ENCODE measurements at places on chromosomes 13 and 19. TPM values are rescaled to one million over a fixed set of nuclear protein-coding genes. Genes with fewer than 3 reads are reported as not detected.

Gene PBX4
- total RNA-seq, result 26.3 TPM

Gene CCDC70
- not detected for total RNA-seq

Gene TMEM272
- total RNA-seq, result not detected

GRCh38 chr13:109904218-109904617, 117.8 kb upstream of the IRS2 start:
- H3K27me3 ChIP-seq, result peaks cover 18% of the 10 kb centered on the region
- no peaks in the 10 kb centered on the region for H3K4me1 ChIP-seq
- DNase-seq, result no peak
- no peaks in the 10 kb centered on the region for H3K36me3 ChIP-seq

GRCh38 chr13:54852831-54853230, 1824.2 kb downstream of the OLFM4 start:
- no peaks in the 10 kb centered on the region for H3K27me3 ChIP-seq
- DNase-seq, result no peak
- no peaks in the 10 kb centered on the region for H3K4me1 ChIP-seq
- no peak overlapping the region for H3K4me3 ChIP-seq

DNA sequence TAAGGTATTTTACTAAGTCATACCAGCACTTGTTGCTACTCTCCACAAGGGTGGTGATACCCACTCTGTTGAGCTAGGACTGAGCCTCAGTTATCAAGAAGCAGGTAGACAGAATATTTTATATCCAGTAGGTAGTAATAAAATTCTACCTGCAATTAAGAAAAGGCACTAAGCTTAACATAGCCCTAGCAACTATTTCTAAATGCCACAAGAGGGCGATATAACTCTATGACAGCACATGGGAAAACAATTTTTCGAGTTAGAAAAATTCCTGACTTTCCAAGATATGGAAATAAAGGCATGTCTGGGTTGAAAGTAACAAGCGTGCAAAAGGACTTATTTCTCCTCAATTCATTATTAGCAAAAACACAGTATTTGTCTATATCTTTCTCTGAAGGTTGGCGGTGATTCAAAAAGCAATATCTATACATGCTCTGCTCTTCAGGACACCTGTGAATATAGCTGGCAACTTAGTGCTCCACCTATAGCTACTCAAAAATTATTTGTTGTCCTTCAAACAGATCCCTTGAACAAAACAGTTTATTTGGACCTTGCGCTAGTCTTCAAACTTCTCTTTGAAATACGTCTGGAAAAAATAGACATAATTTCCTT, 14.7 kb downstream of the CCDC169 start:
- no peaks in the 10 kb centered on the region for H3K4me1 ChIP-seq
- H3K4me3 ChIP-seq, result no peak overlapping the region
- no peaks in the 10 kb centered on the region for H3K36me3 ChIP-seq

- H3K27ac ChIP-seq, result no peak overlapping the region
- no peak overlapping the region for H3K4me3 ChIP-seq
- H3K27me3 ChIP-seq, result no peaks in the 10 kb centered on the region
- no peak for DNase-seq
- no peaks in the 10 kb centered on the region for H3K4me1 ChIP-seq
Observed at GRCh38 chr19:23314505-23315251, 64.5 kb upstream of the ZNF724 start.

Gene NCAN
- total RNA-seq, result not detected

Gene ZNF780A
- total RNA-seq, result 24.2 TPM

DNA sequence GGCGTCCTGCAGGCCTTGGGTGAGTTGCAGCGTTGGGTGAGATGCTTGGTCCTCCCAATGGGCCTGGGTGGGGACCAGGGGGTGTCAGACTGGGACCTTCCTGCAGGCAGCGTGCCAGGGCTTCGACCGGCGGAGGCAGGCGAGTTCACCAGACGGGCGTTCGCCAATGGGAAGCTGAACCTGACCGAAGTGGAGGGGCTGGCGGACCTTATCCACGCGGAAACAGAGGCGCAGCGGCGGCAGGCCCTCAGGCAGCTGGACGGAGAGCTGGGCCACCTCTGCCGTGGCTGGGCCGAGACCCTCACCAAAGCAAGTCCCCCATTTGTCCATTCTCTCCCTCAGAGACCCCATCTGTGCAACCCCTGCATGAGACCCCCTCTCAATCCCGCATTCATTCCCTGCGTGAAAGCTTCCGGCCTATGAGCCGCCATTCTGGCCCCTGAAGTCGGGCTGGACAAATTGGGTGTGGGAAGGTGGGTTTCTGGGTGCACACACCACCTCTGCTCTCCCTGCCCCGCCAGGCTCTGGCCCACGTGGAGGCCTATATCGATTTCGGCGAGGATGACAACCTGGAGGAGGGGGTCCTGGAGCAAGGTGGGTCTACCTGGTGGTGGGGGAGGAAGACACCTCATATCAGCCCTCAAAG, 1.2 kb downstream of the GTPBP3 start:
- H3K27me3 ChIP-seq, result no peaks in the 10 kb centered on the region
- H3K27ac ChIP-seq, result no peak overlapping the region
- peaks cover 26% of the 10 kb centered on the region for H3K4me1 ChIP-seq
- H3K4me3 ChIP-seq, result peak overlapping the region; percentile 97

Gene SLC17A7
- total RNA-seq, result not detected

DNA sequence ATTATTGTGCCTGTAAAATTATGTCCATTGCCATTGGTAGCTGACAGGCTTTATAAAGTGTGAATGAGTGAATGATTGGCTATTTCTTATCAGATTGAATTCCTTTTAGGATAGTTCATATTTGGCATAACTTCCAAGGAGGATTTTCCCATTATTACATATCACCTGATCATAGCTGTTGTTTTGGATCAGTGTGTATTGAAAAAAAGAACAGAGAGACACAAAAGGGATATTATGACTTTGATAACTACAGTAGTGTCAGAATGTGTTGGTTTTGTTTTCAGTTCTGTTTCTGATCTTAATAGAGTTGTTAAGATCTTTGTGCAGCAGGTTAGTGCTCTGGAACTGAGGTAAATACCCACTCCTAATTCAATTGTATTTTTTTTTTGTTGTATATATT, 103.8 kb downstream of the LRCH1 start:
- H3K27ac ChIP-seq, result peak overlapping the region; percentile 43
- DNase-seq, result no peak
- no peak overlapping the region for H3K4me3 ChIP-seq
- no peaks in the 10 kb centered on the region for H3K36me3 ChIP-seq

Gene IGFL1
- not detected for total RNA-seq

- H3K27ac ChIP-seq, result no peak overlapping the region
- H3K4me1 ChIP-seq, result peaks cover 53% of the 10 kb centered on the region
- DNase-seq, result no peak
- H3K36me3 ChIP-seq, result no peaks in the 10 kb centered on the region
- H3K27me3 ChIP-seq, result no peaks in the 10 kb centered on the region
Observed at GRCh38 chr13:98486412-98486811, 90.5 kb downstream of the STK24 start.

Gene KLK4
- total RNA-seq, result not detected

DNA sequence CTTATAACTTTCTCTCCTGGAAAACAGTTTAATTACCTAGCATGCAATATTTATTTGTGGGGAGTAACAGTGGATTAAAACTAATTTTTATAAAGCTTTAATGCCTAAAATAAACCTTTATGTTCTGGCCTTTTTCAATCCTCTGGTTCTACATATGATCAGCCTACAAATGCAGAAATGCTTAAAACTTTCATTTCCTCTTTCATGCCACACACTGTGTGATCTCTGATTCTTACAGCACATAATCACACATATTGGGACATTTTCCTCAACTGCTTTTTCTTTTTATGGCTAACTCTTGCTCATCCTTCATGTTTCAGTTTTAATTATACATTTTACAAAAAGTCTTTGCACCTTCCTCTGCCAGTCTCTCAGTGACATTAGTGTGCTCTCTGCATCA, 910.8 kb upstream of the SLITRK6 start:
- no peaks in the 10 kb centered on the region for H3K27me3 ChIP-seq
- no peaks in the 10 kb centered on the region for H3K4me1 ChIP-seq
- H3K36me3 ChIP-seq, result no peaks in the 10 kb centered on the region
- no peak overlapping the region for H3K27ac ChIP-seq
- no peak for DNase-seq

DNA sequence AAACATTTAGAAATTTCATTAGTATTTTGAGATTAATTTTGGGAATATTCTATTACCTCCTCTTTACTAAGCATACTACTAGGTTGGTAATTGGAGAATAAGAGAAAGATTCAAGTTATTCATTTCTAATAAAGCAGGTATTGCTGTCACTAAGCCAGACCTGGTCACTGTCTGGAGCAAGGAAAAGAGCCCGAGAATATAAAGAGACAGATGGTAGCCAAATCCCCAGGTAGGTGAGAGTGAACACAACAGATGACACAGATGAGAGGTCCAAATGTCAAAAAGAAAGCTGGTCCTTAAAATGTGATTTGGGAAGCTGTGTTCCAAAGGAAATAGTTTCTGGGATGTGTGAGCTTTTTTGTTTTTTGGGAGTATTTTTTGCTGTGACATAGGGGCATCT, 128.6 kb downstream of the ZNF100 start:
- no peaks in the 10 kb centered on the region for H3K36me3 ChIP-seq
- H3K27me3 ChIP-seq, result no peaks in the 10 kb centered on the region
- no peaks in the 10 kb centered on the region for H3K4me1 ChIP-seq
- no peak for DNase-seq

Gene RNF17
- total RNA-seq, result not detected

- peaks cover 19% of the 10 kb centered on the region for H3K27me3 ChIP-seq
- H3K27ac ChIP-seq, result peak overlapping the region; percentile 32
- no peaks in the 10 kb centered on the region for H3K36me3 ChIP-seq
- DNase-seq, result no peak
- peak overlapping the region; percentile 59 for H3K4me3 ChIP-seq
Observed at GRCh38 chr13:29954082-29955028, 103.9 kb upstream of the UBL3 start.

GRCh38 chr19:31350033-31350692, 927 bp upstream of the TSHZ3 start:
- no peak overlapping the region for H3K27ac ChIP-seq
- peaks cover 6% of the 10 kb centered on the region for H3K36me3 ChIP-seq
- no peak for DNase-seq
- peaks cover 42% of the 10 kb centered on the region for H3K4me1 ChIP-seq
- no peak overlapping the region for H3K4me3 ChIP-seq
- H3K27me3 ChIP-seq, result peaks cover 48% of the 10 kb centered on the region

Gene NLRP11
- not detected for total RNA-seq

DNA sequence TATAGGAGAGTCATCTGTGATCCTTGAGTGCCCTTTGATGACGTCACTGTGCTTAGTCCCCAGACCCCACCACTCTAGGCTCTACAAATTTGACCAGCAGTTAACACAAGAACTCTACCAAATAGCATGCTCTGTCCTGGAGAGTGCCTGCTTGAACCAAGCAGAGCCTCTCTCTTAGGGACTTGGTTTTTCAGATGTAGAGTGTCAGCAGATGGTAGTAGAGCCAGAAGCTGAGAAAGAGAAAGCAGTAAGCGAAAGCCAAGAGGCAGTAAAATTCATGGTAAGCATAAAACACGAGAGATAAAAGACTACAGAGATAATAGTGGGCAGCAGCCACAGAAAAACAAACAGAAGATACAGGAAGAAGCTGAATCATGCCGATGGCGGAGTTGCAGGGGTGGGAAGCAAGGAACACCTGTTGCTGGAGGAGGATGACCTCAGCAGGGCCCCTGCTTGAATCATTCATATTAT, 193.3 kb downstream of the SLC7A1 start:
- peaks cover 5% of the 10 kb centered on the region for H3K4me1 ChIP-seq
- no peak overlapping the region for H3K4me3 ChIP-seq
- DNase-seq, result no peak
- no peak overlapping the region for H3K27ac ChIP-seq
- H3K36me3 ChIP-seq, result no peaks in the 10 kb centered on the region

DNA sequence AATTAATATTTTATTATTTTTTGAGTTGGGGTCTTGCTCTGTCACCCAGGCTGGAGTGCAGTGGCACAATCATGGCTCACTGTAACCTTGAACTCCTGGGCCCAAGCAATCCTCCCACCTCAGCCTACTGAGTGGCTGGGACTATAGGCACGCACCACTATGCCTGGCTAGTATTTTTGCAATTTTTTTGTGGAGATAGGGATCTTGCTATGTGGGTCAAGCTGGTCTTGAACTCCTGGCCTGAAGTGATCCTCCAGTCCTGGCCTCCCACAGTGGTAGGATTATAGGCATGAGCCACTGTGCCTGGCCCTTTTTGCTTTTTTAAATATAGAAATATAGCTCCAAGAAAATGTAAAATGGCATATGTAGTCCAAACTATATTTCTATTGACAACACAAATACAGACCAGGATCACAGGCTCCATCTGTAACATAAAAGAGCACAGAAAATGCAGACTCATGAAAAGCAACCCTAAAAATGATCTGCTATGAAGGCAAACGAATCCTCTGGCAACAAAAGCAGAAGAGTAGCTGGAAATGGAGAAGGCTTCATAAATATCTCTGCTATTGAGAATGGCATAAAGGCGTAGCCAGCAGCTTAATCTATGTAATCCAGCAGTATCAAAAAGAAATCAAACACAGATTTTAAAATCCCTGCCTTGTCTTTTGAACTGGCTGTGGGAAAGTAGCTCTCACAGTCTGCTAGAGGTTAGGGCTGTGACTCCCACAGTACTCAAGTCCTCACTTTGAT, 200.6 kb downstream of the LHFPL6 start:
- no peaks in the 10 kb centered on the region for H3K4me1 ChIP-seq
- H3K27me3 ChIP-seq, result no peaks in the 10 kb centered on the region
- DNase-seq, result no peak
- no peak overlapping the region for H3K27ac ChIP-seq

DNA sequence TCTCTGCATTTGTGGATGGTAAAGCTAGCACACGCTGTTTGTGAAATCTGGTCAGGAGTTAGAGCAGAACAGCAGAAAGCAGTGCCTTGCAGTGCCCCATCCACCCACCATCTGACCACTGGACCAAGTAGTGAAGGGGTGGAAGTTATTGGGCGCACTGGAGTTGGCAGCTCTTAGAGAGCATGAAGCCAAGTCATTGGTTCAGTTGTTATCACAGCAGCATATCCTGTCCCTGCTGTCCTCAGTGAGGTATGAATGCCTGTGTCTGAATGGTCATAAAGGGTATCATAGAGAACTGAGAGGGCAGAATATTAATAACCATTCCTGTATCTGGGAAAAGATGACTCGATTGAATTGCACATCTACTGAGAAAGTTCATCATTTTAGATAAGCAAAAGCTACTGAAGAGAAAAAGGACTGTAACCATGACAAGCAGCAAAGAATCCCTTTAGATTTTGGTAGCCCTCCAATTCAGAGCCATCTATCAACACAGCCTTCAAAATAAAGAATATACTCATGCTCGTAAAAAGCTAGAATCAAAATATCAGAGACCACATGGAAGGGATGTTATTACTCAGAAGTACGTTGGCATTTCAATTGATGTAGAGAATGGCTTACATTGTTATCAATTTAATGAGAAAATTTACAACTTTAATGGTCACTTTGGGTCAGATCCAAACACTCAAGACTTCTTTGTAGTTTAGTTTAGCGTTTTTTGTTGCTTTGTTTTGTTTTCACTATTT, 919.0 kb downstream of the EFNB2 start:
- DNase-seq, result no peak
- H3K27ac ChIP-seq, result no peak overlapping the region
- no peaks in the 10 kb centered on the region for H3K36me3 ChIP-seq
- no peak overlapping the region for H3K4me3 ChIP-seq

Gene PSG5
- not detected for total RNA-seq
